ENCODE measurements at places on chromosomes 12 and 14.

GRCh38 chr14:53921027-53921426 is 35.6 kb downstream of the BMP4 start:
- no peak for DNase-seq

DNA sequence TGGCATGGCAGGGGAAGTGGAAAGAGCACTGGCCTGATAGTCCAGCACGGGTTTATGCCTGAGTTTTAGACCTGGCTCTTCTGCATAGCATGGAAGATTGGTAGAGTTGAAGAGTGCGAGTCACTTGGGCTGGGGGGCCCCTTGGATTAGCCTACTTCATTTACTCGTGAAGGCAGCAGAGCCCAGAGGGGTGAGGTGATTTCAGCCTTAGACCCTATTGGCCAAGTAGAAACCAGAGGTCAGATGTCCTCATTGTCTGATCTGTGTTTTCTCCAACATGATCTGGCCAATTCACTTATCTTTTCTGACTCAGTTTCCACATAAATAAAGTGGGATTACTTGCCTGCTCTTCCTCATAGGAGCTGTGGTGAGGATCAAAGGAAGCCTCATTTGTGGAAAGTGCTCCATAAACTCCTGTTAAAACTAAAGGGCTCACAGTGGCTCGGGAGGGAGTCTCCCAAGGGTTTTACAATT is 1.9 kb downstream of the PLEKHG3 start:
- DNase-seq, result no peak

GRCh38 chr14:74616996-74617700 is 5.1 kb upstream of the LTBP2 start:
- no peak for DNase-seq

DNA sequence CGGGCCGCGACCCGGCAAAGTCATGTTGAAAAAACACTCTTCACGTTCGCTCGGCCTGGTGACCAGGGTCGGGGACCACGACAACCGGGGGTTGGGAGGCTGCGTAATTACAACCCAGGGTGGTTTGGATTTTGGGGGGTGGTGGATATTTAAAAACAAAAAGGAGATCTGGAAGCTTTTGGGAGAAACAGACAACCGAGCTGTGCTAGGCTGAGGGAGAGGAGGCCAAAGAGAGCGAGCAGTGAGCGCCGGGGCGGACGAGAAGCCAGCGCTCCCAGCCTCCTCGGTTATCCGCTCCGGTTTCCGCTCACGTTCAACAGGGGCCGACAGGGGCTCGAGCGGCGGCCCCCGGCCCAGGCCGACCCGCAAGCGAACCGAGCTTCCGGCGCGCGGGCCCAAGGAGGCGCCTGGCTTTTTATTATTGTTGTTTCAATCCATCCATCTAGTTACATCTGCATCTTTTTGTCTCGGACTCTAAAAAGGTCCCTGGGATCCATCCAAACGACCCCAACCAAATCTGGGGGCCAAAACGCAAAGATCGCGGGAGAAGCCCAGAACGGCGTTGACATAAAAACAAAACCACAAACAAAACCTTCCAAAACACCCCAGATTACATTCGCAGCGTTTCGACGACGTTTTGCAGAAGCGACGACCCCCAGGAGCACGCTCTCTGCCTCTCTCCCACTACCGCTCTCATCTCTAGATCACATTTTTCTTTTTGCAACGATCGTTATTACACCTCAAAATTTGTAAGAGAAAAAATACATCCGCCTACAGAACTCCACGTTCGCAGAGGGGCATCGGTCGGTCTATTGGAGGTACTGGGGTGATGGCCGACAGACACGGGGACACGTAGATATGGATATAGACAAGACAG is 771 bp downstream of the OTX2 start:
- no peak for DNase-seq

DNA sequence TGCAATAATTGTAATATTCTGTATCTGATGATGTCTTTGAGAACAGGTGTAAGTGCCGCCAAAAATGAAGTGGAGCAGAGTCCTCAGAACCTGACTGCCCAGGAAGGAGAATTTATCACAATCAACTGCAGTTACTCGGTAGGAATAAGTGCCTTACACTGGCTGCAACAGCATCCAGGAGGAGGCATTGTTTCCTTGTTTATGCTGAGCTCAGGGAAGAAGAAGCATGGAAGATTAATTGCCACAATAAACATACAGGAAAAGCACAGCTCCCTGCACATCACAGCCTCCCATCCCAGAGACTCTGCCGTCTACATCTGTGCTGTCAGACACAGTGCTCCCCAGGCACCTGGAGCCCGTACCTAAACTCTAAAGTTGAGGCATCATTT is 268.7 kb downstream of the DAD1 start:
- DNase-seq, result no peak

DNA sequence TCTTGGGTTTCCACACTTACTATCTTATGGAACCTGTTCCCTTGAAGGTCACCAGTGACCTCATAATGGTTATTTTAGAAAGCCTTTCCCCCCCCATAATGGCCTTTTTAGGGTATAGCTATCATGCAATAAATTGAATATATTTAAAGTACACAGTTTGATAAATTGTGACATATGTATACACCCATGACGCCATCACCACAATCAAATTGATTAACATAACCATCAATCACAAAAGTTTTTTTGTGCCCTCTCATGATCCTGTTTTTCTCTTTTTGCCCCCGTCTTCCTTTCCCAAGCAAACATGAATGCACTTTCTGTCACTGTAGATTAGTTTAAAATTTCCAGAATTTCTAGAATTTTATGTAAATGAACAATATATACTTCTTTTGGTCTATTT is 28.7 kb upstream of the OR4E1 start:
- no peak for DNase-seq

DNA sequence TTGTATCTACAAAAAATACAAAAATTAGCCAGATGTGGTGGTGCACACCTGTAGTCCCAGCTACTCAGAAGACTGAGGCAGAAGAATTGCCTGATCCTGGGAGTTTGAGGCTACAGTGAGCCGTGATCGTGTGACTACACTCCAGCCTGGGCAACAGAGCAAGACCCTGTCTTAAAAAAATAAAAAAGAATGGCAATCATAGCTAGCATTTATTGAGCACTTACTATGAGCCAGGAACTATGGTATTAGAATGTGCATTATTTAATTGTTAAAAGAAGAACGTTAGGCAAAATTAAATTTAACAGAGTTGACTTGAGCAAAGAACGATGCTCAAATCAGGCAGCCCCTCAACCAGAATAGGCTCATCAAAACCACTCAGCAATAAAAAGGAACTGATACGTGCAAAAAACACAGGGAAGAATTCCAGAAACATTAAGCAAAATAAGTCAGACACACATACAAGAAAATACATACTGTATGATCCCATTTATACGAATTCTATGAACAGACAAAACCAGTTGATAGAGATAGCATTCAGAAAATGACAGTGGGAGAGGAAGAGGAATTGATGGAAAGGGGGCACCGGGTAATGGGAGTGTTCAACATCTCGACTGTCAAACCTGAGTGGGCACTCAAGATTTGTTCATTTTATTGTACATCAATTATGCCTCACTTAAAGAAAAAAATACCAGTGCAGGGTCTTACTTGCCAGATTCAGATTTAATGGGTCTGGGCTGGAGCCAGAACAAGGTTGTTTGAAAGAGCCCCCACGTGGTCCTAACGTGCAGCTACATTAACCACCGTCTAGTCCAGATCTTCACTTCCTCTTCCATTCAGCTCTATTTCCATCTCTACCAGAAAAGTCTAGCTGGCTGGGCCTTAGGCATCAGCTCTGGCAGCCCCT is 8.0 kb downstream of the SCNN1A start:
- peak; percentile 80 for DNase-seq

DNA sequence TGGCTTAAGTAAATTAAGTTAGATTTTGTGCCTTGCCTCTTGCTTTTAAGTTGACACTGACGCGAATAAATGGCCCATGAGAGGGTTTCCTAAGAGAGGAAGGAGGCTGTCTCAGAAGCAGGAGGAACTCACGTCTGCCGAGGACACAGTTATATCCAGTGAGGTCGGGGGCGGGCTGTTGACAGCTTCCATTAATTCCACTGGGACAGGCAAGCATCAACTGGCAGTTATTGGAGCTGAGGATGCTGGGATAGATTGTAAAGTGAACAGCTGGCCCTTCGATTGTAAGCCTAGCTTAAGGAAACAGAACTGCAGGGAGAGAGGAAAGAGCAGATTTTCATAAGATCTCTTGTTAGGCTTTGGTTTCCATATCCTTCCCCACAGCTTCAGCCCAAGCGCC is 399.2 kb downstream of the IPO8 start:
- no peak for DNase-seq

GRCh38 chr14:32417956-32418552 is 89.0 kb downstream of the AKAP6 start:
- DNase-seq, result no peak

GRCh38 chr12:14540801-14541462 is 26.8 kb downstream of the PLBD1 start:
- DNase-seq, result no peak

- DNase-seq, result no peak
Measured at GRCh38 chr12:51246254-51246853, 7.7 kb downstream of the DAZAP2 start.

All from GM19239 (cell line).